Mammary epithelial cell (primary cell): ENCODE measurements at places on chromosomes 6 and 20. TPM values are rescaled to one million over a fixed set of nuclear protein-coding genes. Genes with fewer than 3 reads are reported as not detected.

Gene NRSN1
- polyA plus RNA-seq, result not detected

Gene EFCAB8
- polyA plus RNA-seq, result not detected

Gene INSM1
- polyA plus RNA-seq, result not detected

Gene PSMB9
- 19.0 TPM for polyA plus RNA-seq

Gene CAGE1
- 0.01 TPM for polyA plus RNA-seq

Gene MCCD1
- not detected for polyA plus RNA-seq

Gene CD109
- 77.5 TPM for polyA plus RNA-seq

Gene SCUBE3
- polyA plus RNA-seq, result 0.06 TPM

Gene COL9A1
- not detected for polyA plus RNA-seq

Gene PROKR2
- not detected for polyA plus RNA-seq

Gene ISM1
- 1.7 TPM for polyA plus RNA-seq

Gene UNC93A
- polyA plus RNA-seq, result not detected

Gene STMN3
- 15.2 TPM for polyA plus RNA-seq

Gene DNMT3B
- polyA plus RNA-seq, result 0.63 TPM

Gene GATA5
- not detected for polyA plus RNA-seq

Gene XKR7
- polyA plus RNA-seq, result not detected

Gene COL21A1
- polyA plus RNA-seq, result not detected

Gene GZF1
- polyA plus RNA-seq, result 11.5 TPM

Gene MYLIP
- polyA plus RNA-seq, result 1.4 TPM

Gene EMILIN3
- 0.02 TPM for polyA plus RNA-seq

Gene HRH3
- not detected for polyA plus RNA-seq

Gene C6orf58
- not detected for polyA plus RNA-seq

Gene CFAP61
- polyA plus RNA-seq, result 0.07 TPM

Gene ZNF391
- polyA plus RNA-seq, result 1.8 TPM

Gene GRM1
- polyA plus RNA-seq, result not detected

Gene LY6G6D
- polyA plus RNA-seq, result not detected

Gene IRF4
- polyA plus RNA-seq, result 0.01 TPM

Gene TBCC
- 15.4 TPM for polyA plus RNA-seq

Gene WFDC2
- 13.6 TPM for polyA plus RNA-seq

Gene SIRPG
- 0.60 TPM for polyA plus RNA-seq

Gene IP6K3
- polyA plus RNA-seq, result not detected

Gene CDH26
- 0.46 TPM for polyA plus RNA-seq

Gene HLA-DQB1
- 0.23 TPM for polyA plus RNA-seq

Gene BTNL2
- not detected for polyA plus RNA-seq

Gene JPH2
- polyA plus RNA-seq, result 6.8 TPM

Gene PAX1
- polyA plus RNA-seq, result not detected

Gene OOEP
- polyA plus RNA-seq, result not detected

Gene NFATC2
- polyA plus RNA-seq, result 0.01 TPM

Gene OR12D3
- polyA plus RNA-seq, result not detected

Gene C6orf52
- 0.60 TPM for polyA plus RNA-seq

Gene RBPJL
- not detected for polyA plus RNA-seq

Gene KIZ
- polyA plus RNA-seq, result 19.4 TPM

Gene LINC00237
- polyA plus RNA-seq, result not detected

Gene PMEPA1
- 67.5 TPM for polyA plus RNA-seq

Gene VGLL2
- not detected for polyA plus RNA-seq

Gene LY6G6F
- not detected for polyA plus RNA-seq

Gene PDYN
- not detected for polyA plus RNA-seq

Gene MYBL2
- 12.7 TPM for polyA plus RNA-seq
